MM.1S (cell line): ENCODE measurements at places on chromosomes 5 and 9.

- no peak for DNase-seq
Measured at GRCh38 chr5:146703499-146703898, 175.1 kb downstream of the PPP2R2B start.

DNA sequence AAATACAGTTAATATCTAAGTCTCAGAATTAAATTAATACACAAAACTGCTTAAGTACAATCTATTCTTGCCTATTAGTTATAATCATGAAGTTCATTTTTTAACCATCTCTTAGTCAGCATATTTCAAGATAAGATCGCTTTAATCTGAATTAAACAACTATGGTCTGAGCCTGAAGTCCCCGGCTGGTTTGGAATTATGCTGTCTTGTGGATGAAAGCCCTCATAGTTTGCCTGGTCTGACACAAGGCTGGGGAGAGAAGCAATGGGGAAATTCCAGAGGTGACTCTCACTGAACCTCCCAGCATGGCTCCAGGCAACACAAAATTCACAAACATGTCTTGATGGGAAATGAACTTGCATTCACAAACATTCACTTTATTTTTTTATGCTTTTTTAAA, 28.0 kb upstream of the GRAMD2B start:
- DNase-seq: no peak

GRCh38 chr9:86075132-86076109, 23.9 kb downstream of the GOLM1 start:
- DNase-seq: no peak

GRCh38 chr5:34660444-34660843, 4.3 kb downstream of the RAI14 start:
- DNase-seq: no peak

- DNase-seq: no peak
Measured at GRCh38 chr5:156624686-156625085, 225.4 kb upstream of the PPP1R2B start.

DNA sequence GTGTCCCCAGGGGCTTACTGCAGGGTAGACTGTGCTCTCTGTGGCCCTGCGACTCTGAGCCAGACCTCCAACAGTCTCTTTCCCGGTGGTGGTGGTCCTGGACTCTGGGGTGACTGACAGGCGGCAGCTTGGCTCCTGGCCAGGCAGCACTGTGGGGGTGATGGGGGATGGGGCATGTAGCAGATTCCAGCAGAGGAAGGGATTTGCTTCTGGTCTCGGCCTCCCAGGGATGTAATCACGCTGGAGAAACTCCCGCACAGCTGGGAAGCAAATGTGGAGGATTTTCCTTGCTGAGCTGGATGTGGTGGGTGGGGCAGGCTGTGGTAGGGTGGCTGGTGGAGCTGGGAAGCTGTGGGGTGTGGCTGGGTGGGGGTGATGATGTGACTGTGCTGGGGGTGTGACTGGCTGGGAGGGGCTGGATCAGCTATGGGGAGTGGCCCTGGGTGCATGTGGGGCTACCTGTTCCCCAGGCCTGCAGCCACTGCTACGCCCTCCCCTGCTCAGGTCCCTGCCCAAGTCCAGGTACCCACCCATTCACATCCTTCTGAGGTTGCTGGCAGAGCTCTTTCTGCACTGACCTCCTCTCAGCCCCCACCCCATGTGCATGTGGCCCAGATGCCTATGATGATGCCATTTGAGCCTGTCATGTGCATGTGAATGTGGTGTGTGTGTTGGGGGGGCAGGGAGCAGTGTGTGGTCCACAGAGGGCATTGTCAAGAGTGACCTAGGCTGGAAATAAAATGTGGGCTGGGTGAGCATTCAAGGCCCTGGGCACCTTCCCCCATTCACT, 3.8 kb downstream of the NDST1 start:
- no peak for DNase-seq

DNA sequence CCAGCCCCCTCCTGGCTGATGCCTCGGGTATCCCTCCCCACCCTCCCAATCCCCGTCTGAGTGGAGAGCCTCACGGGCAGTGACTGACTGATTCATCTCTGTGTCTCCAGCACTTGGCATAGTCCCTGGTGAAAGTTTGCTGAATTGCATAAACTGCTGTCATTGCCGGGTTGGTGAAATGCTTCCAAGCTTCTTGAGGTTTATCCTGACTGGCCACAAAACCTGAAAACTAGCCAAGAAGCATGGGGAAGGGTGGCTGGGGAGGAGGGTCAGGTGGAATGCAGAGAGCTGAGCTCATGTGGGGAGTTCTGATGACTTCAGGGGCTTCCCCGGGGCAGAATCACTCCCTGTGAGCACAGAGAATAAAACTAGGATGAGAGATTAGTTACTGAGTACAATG, 56.9 kb upstream of the GGTA1 start:
- no peak for DNase-seq

GRCh38 chr5:109410389-109411148, 795 bp upstream of the PJA2 start:
- peak; percentile 71 for DNase-seq

DNA sequence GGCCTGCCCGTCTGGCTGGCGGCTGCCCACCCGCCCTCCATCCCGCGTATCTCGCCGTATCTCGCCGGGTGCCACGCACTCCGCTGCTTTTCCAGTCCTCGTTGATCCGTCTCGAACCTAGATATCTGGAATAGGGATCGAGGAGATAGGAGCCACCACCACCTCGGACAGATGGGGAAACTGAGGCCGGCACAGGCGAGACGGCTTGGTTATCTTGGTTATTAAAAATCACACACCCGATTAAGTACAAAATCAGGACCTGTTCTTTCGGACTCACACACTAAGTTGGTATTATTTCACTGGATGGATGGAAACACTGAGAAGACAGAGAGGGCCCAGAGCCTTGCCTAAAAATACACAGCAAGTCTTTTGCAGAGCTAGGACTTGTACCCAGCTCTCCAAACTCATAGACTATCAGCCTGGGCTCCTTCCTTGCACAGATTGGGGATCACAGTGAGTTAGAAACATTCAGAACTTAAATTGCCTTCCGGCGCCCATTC, 678 bp downstream of the SLC26A2 start:
- peak; percentile 6 for DNase-seq
